ENCODE measurements at places on chromosomes 2 and 18.

- no peak for DNase-seq
These were observed 107.7 kb downstream of the INHBB start for GRCh38 chr2:120453635-120453998.

- no peak for DNase-seq
These were observed 43.0 kb upstream of the ITGB6 start for GRCh38 chr2:160242893-160243564.

GRCh38 chr2:214569419-214570035, 158.7 kb downstream of the VWC2L start:
- no peak for DNase-seq

GRCh38 chr2:1788478-1788959, 44.2 kb upstream of the PXDN start:
- DNase-seq = no peak

GRCh38 chr2:64447317-64448040, 6.5 kb upstream of the LGALSL start:
- no peak for DNase-seq

DNA sequence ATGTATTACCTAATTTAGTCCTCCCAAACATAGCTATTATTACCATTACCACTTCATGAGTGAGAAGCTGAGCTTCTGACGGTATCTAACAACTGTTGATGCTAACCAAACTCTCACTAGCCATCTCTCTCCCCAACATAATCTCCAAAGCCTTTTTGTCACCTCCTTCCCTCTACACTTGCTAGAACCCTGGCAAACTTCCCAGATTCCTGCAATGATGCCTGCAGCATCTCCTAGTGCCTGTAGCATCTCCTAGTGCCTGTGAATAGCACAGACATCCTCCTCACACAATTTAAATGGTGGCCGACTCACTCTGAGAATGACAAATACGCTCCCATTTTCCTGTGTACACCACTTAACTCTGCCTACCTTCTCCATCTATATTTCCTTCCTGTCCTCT, 126.7 kb downstream of the STK39 start:
- DNase-seq = no peak

- no peak for DNase-seq
These were observed 336.9 kb upstream of the PIK3C3 start for GRCh38 chr18:41618147-41618546.

DNA sequence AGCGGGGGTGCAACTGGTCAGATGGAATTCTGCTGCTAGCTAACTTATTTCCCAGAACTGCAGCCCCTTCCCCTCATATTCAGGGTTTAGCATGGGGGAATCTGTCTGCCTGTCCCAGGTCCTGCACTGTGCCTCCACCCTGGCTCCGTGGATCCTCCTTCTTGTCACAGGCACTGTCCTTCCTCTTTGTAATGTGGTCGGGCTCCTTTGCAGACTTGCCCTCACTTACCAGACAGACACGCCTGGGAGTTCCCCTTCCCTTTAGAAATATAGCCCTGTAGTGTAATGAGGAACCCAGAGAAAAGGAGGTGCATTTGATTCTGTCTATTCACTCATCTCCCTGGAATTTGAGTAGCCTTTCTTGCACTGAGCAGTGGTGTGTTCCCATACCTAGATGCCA, 108.7 kb downstream of the TRIM43 start:
- DNase-seq = no peak

Measured in iPS DF 19.7 (cell line).